ENCODE measurements at places on chromosomes 4 and X.
A peak's percentile ranks its signal among the peaks of the same experiment; 100 is the strongest.

GRCh38 chr4:16123356-16124084 lies 39.7 kb upstream of the PROM1 start:
- DNase-seq, result no peak

- no peak for DNase-seq
Measured at GRCh38 chrX:46260499-46260898, 284.7 kb downstream of the ZNF674 start.

DNA sequence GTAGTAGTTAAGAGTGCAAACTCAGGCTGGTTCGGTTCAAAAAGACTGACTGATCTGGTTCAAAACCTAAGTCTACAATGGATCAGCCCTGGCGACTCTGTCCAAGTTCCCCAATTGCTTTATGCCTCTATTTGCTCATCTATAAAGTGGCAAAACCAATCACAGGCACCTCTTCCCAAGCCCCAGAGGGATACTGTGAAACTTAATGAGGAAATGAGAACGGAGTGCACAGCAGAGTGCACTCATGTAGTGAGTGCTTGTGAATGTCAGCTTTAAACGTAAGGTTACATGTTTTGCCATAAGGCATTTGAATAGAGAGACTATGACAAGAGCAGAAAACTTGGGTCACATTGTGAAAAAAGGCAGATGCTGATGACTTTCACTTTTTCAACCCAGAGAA lies 199.7 kb upstream of the KLF3 start:
- no peak for DNase-seq

DNA sequence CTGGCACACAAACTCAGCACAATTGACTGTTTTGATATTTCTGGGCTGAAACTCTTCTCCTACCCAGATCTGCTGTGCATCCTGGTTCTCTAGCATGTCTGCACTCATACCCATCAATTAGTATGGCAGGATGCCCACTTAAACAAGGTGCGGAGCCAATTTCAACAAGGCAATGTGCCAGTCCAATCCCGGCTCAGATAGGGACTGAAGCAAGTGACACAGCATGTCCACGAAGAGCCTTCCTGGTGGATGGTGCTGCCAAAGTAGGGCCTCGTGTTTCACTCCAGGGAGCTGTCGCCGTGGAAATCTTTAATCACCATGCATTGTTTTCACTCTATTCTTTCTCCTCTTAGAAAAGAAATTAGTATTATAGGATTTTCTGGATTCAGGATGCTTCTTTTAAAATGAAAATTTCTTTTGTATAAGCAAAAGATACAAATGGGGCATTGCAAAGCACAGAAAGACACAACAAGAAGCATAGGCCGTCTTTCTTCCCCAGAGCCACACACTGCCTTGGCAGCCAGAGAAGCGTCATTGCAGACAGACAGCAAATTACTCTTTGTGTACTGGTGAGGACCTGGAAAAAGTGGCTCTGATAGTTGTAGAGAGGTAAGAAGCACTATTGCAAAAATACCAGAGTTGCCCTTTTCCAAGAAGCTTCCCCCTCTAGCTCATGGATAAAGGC lies 40.6 kb upstream of the LSM6 start:
- no peak for DNase-seq

DNA sequence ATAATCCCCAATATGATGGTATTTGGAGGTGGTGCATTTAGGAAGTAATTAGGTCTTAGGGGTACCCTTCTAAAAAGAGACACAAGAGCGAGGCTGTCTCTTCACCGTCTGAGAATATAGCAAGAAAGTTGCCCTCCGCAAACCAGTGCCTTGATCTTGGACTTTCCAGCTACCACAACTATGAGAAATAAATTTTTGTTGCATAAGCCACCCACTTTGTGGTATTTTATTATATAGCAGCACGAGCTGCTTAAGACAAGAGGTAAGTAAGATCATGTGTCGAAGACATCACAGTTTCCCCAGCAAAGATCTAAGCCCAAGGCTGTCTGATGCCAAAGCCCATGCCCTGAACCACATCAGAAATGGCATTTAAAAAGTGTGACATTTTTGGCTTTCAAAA lies 9.6 kb upstream of the EXOSC9 start:
- DNase-seq, result no peak

- no peak for DNase-seq
Measured at GRCh38 chrX:152637649-152638442, at the start of gene GABRQ. Gene GABRQ (plus strand): TSS chrX:152637895. CDS start chrX:152638203, 308 bp downstream.

DNA sequence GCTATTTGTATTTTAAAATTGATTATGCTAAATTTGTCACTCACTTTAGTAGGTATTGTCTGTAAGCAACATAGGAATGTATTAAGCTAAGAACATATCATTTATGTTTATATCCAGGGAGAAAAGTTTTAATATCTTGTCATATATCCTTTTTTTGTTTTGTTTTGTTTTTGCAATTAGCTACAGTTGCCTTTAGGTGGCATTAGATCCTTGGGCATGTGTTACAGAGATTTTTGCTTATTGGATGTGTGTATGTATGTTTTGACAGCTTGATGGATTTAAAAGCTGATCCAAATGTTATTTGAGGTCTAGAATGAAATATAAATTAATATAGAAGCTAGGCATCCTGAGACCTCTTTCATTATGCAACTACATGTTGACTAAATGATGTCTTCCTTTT lies 36.1 kb upstream of the OTUD4 start:
- DNase-seq, result no peak

DNA sequence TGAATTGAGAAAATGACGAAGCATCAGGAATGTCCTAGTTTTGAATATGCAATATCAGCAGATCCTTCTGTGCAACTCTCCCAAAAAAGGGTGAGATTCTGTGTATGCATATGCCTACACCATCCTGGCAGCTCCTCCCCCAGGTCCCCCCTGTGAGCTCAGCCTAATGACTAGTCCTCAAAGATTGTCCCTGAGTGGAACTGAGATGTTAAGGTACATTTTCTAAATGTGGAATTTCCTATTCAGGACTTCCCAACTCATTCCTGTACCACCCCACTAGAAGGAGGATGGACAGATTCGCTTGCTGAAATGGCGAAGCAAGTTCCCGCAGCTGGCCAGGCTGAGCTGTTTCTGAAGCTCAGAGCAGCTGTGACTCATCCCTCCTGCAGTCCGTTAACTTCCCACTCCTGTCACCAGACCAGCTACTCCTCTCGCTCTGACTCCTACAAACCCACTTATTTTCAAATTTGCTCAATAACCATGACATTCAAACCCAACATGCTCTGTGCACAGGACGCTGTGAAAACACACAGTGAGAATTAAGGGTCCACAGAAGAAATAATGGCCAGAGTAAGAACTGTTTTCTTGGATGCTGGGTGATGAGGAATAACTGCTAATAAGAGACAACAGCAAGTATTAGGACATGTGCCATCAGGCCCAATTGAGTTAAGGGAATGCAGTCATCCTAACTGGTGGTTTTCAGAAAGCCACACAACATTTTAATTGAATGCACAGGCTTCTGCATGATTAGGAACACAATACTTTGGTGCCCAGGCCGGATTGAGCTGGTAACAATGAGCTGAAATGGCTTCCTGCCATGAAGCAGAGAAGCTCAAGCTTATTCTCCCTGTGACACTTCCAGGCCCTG lies 40.0 kb upstream of the IRF2 start:
- peak; percentile 78 for DNase-seq

DNA sequence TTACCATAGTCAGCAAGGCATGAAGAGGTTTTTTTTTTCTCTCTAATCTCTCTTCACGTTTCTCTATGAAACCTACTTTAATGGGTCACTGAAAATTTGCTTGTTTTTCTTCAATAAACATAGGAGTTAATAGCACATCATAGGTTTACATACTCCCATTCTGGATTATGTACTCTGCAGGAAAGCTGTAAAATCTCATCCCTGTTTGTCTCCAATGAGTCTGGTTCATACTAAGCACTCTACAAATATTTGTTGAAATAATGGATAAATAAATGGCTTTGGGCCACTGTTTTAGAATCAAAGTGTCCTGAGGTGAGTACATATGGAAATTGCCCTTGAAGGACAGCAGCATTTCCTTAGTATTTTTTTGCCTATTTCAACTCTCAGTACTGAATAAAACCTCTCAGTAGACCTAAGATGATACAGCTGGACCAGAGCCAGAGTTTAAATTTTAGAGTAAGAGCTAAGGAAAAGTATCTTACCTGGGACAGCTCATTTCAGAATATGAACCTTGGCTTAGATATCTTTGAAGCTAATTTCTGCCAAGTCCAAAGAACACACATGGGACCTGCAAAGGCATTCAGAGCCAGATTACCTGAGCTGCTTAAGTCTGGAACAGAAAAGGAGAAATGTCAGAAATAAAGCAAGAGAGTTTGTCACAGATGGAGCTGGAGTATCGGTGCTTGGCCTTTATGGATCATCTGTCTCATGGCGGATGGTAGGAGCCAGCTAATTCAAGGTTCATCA lies 34.4 kb downstream of the PF4 start:
- no peak for DNase-seq

DNA sequence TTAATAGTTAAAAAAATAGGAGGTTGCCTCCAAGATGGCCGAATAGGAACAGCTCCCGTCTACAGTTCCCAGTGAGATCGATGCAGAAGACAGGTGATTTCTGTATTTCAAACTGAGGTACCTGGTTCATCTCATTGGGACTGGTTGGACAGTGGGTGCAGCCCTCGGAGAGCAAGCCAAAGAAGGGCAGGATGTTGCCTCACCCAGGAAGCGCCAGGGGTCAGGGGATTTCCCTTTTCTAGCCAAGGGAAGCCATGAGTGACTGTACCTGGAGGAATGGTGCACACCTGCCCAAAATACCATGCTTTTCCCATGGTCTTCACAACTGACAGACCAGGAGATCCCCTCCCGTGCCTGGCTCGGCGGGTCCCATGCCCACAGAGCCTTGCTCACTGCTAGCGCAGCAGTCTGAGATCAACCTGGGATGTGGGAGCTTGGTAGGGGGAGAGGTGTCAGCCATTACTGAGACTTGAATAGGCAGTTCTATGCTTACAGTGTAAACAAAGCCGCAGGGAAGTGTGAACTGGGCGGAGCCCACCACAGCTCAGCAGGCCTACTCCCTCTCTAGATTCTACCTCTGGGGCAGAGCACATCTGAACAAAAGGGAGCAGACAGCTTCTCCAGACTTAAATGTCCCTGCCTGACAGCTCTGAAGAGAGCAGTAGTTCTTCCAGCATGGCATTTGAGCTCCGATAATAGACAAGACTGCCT lies 47.5 kb downstream of the PPA2 start:
- DNase-seq, result no peak

GRCh38 chr4:53671757-53672156 lies 80.5 kb upstream of the LNX1 start:
- DNase-seq, result no peak

GRCh38 chr4:142721187-142721586 lies 124.9 kb downstream of the INPP4B start:
- DNase-seq, result no peak

GRCh38 chrX:7219153-7219705 lies 71.3 kb upstream of the PUDP start:
- no peak for DNase-seq

- peak; percentile 24 for DNase-seq
Measured at GRCh38 chrX:9465380-9466123, 694 bp downstream of the TBL1X start.

DNA sequence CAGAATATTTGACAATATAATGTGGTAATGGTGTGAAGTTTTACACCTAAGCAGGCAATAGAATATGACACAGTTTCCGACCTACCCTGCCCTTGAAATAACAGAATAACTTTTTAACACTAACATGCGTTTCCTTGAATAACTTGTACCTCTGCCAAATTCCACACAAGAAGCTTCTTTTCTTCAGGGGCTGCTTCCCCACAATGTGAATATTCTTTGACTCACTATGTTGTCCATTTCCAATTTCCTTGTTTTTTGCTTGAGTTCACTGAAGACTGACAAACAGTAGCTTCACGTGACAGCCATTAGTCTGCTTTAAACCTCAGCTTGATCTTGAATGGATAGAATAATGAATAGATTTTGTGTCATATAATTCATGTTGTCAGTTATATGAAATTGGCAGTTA lies 14.3 kb downstream of the SHROOM3 start:
- DNase-seq, result no peak

GRCh38 chr4:148795156-148795864 lies 353.1 kb upstream of the NR3C2 start:
- no peak for DNase-seq

GRCh38 chrX:105725228-105725627 lies 97.1 kb upstream of the NRK start:
- DNase-seq, result no peak

DNA sequence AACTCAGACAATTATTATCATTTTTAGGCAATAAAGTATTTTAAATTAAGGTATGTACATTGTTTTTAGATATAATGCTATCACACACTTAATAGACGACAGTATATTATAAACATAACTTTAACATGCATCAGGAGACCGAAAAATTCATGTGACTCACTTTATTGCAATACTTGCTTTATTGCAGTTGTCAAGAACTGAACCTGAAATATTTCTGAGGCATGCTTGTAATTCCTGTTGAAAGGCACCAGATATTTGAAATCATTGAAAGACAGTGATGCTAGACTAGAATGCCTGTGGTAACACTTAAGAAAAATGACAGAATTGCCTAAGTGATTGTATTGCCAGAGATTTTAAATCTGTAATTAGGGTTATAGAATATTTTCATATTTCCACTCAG lies 175.6 kb upstream of the MAGEB2 start:
- no peak for DNase-seq

- DNase-seq, result no peak
Measured at GRCh38 chr4:89939546-89939945, 44.9 kb downstream of the MMRN1 start.

GRCh38 chrX:5915783-5916182 lies 312.9 kb downstream of the NLGN4X start:
- no peak for DNase-seq

- DNase-seq, result no peak
Measured at GRCh38 chr4:25085671-25086070, 54.9 kb upstream of the LGI2 start.

GRCh38 chr4:19927381-19927780 lies 324.3 kb upstream of the SLIT2 start:
- DNase-seq, result no peak

DNA sequence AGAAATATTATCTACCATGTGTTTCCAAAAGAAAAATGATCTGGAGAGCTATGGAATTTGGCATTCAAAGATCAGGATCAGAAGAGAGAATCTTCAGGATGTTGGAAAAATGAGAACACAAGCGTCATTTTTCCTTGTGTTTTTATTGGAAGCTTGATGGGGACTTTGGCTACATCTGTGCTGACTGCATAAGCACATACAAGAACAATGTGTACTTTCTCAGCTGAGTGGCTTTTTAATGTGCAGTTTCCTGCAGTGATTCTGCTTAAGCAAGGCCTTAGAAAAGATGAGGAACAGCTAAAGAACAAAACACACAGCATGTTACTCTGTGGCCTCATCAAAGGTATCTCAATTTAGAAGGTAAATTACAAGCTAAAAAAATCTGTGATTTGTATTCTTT lies 1039.9 kb downstream of the GLUD2 start:
- DNase-seq, result no peak

GRCh38 chr4:76074993-76075600 lies 588 bp downstream of the ART3 start:
- DNase-seq, result no peak
